ENCODE measurements at places on chromosomes 7 and 10. TPM values are rescaled to one million over a fixed set of nuclear protein-coding genes. Genes with fewer than 3 reads are reported as not detected.

DNA sequence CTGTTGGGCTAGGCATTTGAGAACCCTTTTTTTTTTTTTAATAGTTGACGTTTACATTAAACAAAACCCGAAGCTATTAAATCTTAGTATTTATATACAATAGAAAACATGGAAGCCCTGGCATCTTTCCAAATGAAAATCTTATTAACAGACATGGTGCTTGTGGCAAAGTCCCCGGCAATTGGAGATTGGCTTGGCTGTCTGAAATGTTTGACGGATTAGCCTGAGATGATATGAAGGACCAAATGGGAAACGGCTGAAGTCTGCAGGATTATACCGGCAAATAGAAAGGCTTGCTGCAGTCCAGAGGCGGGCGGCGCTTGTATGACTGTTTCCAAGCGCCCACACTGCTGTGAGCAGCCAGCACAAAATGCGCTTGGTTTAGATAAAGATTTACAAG lies 105.6 kb downstream of the BUB3 start:
- H3K27ac ChIP-seq, result no peak overlapping the region
- no peaks in the 10 kb centered on the region for H3K4me1 ChIP-seq
- no peak overlapping the region for H3K4me3 ChIP-seq
- no peak for DNase-seq
- H3K27me3 ChIP-seq, result no peaks in the 10 kb centered on the region
- no peaks in the 10 kb centered on the region for H3K36me3 ChIP-seq

GRCh38 chr10:133241501-133242205 lies 4.0 kb downstream of the VENTX start:
- H3K4me1 ChIP-seq, result no peaks in the 10 kb centered on the region
- no peaks in the 10 kb centered on the region for H3K36me3 ChIP-seq
- no peak overlapping the region for H3K27ac ChIP-seq
- peaks cover 17% of the 10 kb centered on the region for H3K27me3 ChIP-seq
- DNase-seq, result no peak

DNA sequence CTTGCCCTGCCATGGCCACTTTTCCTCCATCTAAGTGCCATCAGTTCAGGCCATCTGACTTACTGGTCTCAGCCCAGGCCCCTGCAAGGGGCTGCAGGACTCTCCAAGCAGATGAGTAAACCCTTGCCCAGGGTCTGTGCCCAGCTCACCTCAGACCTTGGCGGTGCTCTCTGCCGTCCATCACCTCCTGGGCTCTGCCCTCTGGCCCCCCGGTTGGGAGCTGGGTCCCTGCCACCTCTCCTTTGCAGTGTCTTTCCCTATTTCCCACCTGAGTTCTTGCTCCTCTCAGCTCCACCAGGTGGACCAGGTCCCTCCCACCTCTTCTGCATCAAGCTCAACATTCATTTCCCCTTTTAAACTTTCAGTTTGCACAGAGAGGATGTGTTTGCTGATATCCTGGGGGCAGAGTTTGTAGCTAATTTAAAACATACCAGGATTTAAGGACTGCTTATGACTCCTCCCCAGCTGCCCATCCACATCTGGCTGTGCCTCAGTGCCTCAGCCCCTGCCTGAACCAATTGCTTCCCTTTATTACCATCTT lies 135.5 kb downstream of the SLIT1 start:
- no peak for DNase-seq
- no peaks in the 10 kb centered on the region for H3K27me3 ChIP-seq
- H3K4me3 ChIP-seq, result no peak overlapping the region
- H3K27ac ChIP-seq, result no peak overlapping the region
- H3K4me1 ChIP-seq, result no peaks in the 10 kb centered on the region

- H3K4me3 ChIP-seq, result no peak overlapping the region
- no peaks in the 10 kb centered on the region for H3K36me3 ChIP-seq
- no peak for DNase-seq
- H3K27ac ChIP-seq, result no peak overlapping the region
Measured at GRCh38 chr7:38834357-38834756, 74.6 kb downstream of the VPS41 start.

DNA sequence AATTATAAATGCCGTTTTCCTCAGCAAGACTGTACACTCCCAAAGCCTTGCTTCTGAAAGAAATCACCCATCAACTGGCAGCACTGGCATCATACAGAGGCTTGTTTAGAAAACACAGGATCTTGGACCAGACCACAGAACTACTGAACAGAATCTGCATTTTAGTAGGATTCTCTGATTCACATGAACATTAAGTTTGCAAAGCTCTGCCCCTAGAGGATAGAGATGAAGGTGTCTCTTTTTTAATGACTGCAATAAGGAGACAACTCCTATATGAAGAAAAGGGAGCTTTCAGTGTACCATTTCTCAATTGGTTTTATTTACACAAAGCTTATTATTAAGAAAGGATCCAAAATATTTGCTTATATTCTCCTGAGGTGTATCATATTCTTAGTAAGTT lies 172.7 kb downstream of the AGMO start:
- no peak for DNase-seq
- H3K4me1 ChIP-seq, result no peaks in the 10 kb centered on the region
- no peak overlapping the region for H3K4me3 ChIP-seq
- no peak overlapping the region for H3K27ac ChIP-seq

DNA sequence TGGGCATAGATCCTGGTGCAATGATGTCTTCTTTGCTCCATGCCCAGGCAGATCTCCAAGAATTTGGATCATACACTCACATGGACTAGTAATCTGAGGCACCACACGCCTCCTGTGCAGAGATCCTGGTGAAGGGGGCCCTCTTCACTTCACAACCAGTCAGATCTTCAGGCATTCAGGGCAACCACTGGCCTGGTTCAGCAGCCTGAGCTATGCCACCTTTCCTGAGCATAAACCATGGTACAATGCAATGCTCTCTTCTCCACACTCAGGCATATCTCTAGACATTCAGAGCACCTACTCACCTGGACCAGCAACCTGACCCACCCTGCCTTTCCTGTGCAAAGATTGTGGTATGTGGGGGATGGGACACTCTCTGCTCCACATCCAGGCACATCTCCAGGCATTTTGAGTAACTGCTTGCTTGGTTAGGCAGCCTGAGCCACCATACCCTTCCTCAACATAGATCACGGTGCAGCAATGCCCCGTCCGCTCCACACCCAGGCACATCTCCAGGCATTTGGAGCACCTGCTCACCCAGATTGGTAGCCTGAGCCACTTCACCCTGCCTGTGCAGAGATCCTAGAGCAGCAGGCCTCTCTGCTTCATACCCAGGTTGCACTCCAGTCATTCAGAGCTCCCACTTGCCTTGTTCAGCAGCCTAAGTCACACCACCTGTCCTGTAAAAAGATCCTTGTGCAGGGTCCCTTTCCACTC lies 532.2 kb upstream of the STEAP1 start:
- H3K36me3 ChIP-seq, result no peaks in the 10 kb centered on the region
- H3K4me1 ChIP-seq, result no peaks in the 10 kb centered on the region

DNA sequence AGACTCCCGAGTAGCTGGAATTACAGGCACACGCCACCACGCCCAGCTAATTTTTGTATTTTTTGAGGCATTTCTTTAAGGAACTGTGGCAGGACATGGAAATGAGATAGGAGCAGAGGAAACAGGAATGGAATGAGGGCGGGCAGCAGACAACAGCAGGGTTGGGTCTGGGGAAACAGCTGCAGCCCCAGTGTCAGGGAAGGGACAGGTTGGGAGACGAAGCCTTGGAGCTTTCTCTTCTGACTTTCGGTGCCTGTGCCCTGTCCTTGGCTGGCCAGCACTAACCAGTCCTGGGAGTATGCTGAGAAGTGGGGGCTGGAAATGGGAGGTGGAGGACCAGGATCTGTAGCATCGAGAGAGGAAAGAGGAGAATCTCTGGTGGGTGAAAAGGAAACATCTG lies 47.4 kb downstream of the ATOH7 start:
- no peaks in the 10 kb centered on the region for H3K36me3 ChIP-seq
- peaks cover 7% of the 10 kb centered on the region for H3K4me1 ChIP-seq
- no peak overlapping the region for H3K27ac ChIP-seq
- peak; percentile 74 for DNase-seq

- H3K4me3 ChIP-seq, result no peak overlapping the region
- H3K36me3 ChIP-seq, result peaks cover 3% of the 10 kb centered on the region
- H3K27ac ChIP-seq, result no peak overlapping the region
- H3K4me1 ChIP-seq, result no peaks in the 10 kb centered on the region
- H3K27me3 ChIP-seq, result no peaks in the 10 kb centered on the region
- no peak for DNase-seq
Measured at GRCh38 chr10:21649454-21649872, 115.4 kb downstream of the MLLT10 start.

DNA sequence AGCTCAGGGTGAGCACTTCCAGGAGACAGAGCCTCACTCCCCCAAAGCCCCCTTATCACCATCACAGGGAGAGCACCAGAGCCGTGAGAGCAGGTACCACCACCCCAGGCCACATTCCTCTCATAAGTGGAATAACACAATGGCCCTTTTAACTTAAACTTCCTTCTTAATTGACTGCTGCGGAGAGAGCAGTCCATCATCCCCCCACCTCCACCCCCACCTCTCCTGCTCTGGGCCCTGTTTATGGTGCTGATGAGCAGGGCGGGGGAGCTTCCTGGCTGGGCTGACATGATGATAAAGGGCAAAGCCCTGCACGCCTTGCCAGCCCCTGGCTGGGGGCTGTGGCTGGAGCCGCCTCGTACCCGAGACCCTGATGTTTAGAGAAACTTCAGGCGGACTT lies 81.4 kb upstream of the PODXL start:
- H3K27me3 ChIP-seq, result no peaks in the 10 kb centered on the region
- no peak overlapping the region for H3K4me3 ChIP-seq
- DNase-seq, result no peak
- no peaks in the 10 kb centered on the region for H3K36me3 ChIP-seq
- H3K4me1 ChIP-seq, result peaks cover 27% of the 10 kb centered on the region
- H3K27ac ChIP-seq, result no peak overlapping the region

DNA sequence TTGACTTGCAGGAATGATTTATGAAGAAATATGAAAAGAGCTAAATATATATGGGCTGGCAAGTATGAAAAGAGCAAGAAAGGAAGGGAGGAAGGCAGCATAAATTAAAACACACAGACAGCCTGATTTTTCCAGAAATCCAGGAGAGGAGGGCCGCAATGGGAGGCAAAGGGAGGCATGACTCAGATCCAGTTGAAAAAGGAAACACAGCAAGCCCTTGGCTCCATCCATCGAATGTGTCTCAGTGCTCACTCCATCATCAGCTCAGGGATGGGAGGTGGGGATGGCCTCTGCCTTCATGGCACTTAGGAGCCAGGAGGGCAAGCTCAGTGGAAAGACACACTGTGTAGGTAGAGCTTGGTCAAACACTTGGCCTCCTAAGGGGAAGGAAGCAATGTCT lies 75.7 kb upstream of the PDZD8 start:
- no peaks in the 10 kb centered on the region for H3K36me3 ChIP-seq
- no peak overlapping the region for H3K27ac ChIP-seq
- no peak overlapping the region for H3K4me3 ChIP-seq

DNA sequence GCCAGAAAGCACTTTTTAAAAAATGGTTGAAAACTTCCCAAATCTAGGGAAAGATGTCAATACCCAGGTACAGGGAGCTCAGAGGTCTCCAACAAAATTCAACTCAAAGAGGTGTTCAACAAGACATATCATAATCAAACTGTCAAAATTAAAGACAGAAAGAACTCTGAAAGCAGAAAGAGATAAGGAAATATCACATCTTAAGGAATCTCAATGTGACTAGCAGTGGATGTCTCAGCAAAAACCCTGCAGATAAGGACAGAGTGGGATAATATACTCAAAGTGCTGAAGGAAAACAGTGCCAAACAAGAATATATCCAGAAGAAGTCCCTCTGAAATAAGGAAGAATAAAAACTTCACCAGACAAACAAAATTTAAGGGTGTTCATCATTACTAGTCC lies 13.0 kb upstream of the GSTK1 start:
- DNase-seq, result no peak
- H3K36me3 ChIP-seq, result no peaks in the 10 kb centered on the region
- H3K4me3 ChIP-seq, result no peak overlapping the region
- H3K4me1 ChIP-seq, result peaks cover 4% of the 10 kb centered on the region

GRCh38 chr10:79344502-79345195 lies 2.6 kb upstream of the PPIF start:
- H3K4me1 ChIP-seq, result peaks cover 11% of the 10 kb centered on the region
- no peak overlapping the region for H3K27ac ChIP-seq
- peaks cover 3% of the 10 kb centered on the region for H3K36me3 ChIP-seq
- H3K27me3 ChIP-seq, result no peaks in the 10 kb centered on the region
- DNase-seq, result no peak

GRCh38 chr10:100020886-100021253 lies 11.1 kb upstream of the DNMBP start:
- no peaks in the 10 kb centered on the region for H3K36me3 ChIP-seq
- no peaks in the 10 kb centered on the region for H3K4me1 ChIP-seq
- no peak for DNase-seq
- no peak overlapping the region for H3K27ac ChIP-seq
- H3K27me3 ChIP-seq, result peaks cover 2% of the 10 kb centered on the region
- H3K4me3 ChIP-seq, result no peak overlapping the region

GRCh38 chr7:75815418-75816064 lies 1.9 kb upstream of the CCL24 start:
- no peaks in the 10 kb centered on the region for H3K36me3 ChIP-seq
- DNase-seq, result no peak
- no peak overlapping the region for H3K27ac ChIP-seq
- H3K27me3 ChIP-seq, result no peaks in the 10 kb centered on the region
- H3K4me1 ChIP-seq, result no peaks in the 10 kb centered on the region
- H3K4me3 ChIP-seq, result no peak overlapping the region

- no peaks in the 10 kb centered on the region for H3K27me3 ChIP-seq
- DNase-seq, result no peak
- no peak overlapping the region for H3K27ac ChIP-seq
- H3K4me1 ChIP-seq, result no peaks in the 10 kb centered on the region
- no peak overlapping the region for H3K4me3 ChIP-seq
- H3K36me3 ChIP-seq, result no peaks in the 10 kb centered on the region
Measured at GRCh38 chr10:71337219-71337701, 18.2 kb downstream of the SLC29A3 start.

DNA sequence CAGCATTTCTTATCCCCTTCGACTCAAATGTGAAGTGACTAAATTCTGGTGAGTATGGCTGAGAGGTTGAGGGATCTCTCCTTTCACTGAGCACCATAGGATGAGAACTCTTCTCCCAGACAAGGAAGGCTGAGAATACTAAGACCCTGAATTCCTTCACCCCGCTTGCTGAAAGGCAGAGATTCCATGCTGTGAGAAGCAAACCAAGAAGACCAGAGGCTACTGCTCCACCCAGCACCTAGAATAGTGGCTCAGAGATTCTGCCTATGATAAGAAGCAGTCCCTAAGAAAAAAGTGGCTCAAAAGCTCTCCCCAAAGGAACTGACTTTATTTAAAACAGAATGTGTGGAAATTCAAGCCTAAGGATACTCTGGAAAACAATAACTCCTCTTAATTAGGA lies 26.7 kb upstream of the WNT2 start:
- no peak for DNase-seq
- no peak overlapping the region for H3K27ac ChIP-seq
- no peak overlapping the region for H3K4me3 ChIP-seq
- peaks cover 2% of the 10 kb centered on the region for H3K27me3 ChIP-seq

LRRD1 gene
- polyA plus RNA-seq, result not detected

COBL gene
- not detected for polyA plus RNA-seq

WDR86 gene
- polyA plus RNA-seq, result not detected

LRMDA gene
- 18.0 TPM for polyA plus RNA-seq

NPVF gene
- not detected for polyA plus RNA-seq

GDF2 gene
- polyA plus RNA-seq, result not detected

Data from endothelial cell of umbilical vein (primary cell).